Naive thymus-derived CD8-positive, alpha-beta T cell (primary cell): ENCODE measurements at places on chromosomes 4 and X.

GRCh38 chr4:182748949-182749348, 168.2 kb downstream of the DCTD start:
- DNase-seq, result no peak

DNA sequence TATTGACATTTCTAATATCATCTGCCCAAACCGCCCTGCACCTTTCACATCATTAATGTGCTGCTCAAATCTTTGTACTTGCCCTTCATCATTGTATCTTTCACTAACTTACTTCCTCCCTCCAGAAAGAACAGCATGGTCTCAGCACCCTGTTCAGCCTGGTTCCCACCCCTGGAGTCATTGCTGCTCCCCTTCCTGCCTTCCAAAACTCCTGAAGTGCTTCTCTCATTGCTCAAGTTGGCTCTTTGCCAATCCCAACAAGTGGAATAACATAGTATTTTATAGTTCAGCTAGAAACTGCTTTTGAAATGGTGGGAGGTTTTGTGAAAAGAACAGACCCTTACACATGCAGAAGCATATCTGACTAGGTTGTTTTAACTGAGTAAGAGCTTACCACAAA, 14.0 kb upstream of the TTC29 start:
- no peak for DNase-seq

- no peak for DNase-seq
Observed at GRCh38 chr4:67721315-67721769, 20.4 kb upstream of the UBA6 start.

DNA sequence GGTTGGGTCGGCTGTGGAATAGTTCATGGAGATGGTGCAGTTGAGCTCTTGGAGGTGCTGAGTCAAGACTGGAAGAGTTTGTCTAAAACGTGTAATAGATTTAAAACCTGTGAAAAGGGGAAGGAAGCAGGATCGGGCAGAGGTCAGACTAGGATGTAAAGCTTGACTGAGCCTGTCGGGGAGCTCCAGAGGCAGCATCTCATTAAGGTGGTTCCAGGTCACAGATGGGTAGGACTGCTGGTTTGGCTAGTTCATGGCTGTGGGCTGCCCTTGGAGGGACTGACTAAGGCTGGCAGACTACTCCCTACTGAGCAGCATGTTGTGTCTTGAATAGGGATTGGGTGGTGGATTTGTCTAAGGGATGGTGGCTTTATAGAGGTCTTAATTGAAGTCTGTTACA, 28.4 kb upstream of the WDR1 start:
- no peak for DNase-seq

GRCh38 chrX:84064164-84064563, 123.8 kb downstream of the RPS6KA6 start:
- no peak for DNase-seq

GRCh38 chr4:95694411-95694810, 145.5 kb upstream of the PDHA2 start:
- no peak for DNase-seq

- DNase-seq, result no peak
Observed at GRCh38 chrX:56978172-56978571, 17.2 kb downstream of the SPIN3 start.

DNA sequence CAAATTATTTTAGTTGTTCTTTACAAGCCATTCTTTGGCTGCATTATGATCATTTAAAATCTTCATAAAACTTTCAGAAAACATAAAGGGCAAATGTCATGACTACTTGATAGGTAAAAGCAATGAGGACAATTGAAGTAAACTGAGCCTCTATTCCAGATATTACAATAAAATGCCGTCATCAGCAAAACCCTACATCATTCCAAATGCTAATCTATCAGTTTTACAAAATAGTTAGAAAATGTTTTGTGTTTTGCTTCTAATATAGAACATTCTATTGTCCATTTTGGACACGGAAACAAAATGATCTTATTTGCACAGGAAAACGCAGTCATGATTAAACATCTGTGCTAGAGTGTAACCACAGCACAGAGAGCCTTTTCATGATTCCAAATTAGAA, 1330.6 kb upstream of the ADGRL3 start:
- DNase-seq, result no peak

DNA sequence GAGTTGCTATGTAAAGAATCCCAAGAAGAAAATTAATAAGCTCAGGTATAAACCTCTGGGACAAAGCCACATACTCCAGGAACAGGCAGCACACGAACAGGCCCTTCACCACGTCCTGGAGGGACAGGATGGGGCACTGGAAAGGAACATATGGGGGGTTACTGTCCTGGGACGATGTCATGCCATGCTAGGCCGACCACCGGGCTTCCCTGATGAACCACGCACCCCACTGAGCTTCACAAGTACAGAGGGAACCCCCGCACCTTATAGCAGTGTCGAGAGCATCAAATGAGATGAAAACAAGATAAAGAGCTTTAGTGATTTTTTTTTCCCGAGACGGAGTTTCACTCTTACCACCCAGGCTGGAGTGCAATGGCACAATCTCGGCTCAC, 19.1 kb downstream of the NOP14 start:
- DNase-seq, result no peak

- DNase-seq, result no peak
Observed at GRCh38 chr4:169565606-169566005, 46.8 kb downstream of the NEK1 start.

DNA sequence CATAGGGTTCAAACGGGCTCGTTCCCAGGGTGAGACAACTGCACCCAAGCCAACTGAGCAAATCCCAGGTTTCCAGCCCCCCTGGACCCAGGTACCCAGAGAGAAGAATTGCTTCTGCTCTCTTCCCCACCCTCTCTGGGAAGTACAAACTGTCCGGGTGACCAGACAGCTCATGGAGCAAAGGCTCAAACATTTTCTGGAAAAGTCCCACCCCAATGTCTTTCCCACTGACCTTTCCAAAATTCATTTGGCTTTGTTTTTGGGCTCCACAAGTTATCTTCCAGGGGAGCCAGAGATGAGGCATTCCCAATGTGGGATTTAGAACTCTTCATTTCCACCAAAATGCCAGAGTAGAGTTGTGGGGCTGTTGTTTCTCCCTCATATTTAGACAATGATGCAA, 80.2 kb upstream of the PLAC1 start:
- DNase-seq, result no peak

DNA sequence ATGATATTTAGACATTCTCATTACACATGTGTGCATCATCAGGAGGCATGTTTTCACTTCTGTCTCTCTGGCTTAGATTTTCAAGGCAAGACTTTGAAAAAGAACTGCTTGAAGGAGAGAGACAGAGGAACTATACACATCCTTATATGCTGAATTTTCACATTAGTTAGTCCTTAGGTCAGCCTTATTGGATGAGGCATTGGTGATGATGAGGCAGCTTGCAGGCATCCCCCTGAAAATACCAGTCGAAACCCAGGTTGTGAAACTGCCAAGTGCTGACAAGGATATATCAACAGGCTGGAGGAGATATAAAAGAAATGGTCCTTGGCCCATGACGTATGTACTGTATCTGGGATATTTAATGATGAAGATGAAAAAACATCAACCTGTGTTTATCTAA, 297.2 kb upstream of the AADAT start:
- DNase-seq, result no peak
